ENCODE measurements at places on chromosomes 1 and 21. TPM values are rescaled to one million over a fixed set of nuclear protein-coding genes. Genes with fewer than 3 reads are reported as not detected.

SLC6A9 gene
- 1.9 TPM for total RNA-seq

SPRR2A gene
- not detected for total RNA-seq

ANKRD34A gene
- total RNA-seq: 1.8 TPM

APOBEC4 gene
- not detected for total RNA-seq
